ENCODE measurements at places on chromosomes 3 and 15.

- DNase-seq, result no peak
These were observed 101.5 kb downstream of the RBMS3 start for GRCh38 chr3:29382409-29382808.

DNA sequence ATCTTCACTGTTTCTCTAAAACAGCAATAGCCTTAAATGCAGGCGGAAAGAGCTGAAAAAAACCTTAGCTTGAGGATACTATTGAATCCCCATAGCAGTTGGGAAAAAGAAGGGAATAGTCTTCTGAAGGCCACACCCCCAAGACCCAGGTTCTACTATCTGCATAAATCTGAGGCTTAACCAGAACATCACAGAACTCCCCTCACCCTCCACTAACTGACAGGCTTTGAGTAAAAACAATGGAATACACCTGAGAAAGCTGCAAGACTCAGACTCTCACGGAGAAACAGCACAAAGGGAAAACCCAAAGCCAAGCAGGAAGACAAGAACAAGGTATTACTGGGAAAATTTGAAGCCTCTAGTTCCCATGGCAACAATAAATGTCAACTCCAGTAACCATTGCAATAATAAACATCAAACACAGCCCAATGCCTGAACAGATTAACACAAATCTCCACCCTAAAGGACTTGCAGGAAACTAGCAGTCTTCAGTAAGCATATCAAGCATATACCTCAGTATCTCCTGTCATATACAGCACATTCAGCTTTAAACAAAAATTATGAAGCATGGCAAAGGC, 56.4 kb downstream of the TMCC1 start:
- DNase-seq, result no peak

DNA sequence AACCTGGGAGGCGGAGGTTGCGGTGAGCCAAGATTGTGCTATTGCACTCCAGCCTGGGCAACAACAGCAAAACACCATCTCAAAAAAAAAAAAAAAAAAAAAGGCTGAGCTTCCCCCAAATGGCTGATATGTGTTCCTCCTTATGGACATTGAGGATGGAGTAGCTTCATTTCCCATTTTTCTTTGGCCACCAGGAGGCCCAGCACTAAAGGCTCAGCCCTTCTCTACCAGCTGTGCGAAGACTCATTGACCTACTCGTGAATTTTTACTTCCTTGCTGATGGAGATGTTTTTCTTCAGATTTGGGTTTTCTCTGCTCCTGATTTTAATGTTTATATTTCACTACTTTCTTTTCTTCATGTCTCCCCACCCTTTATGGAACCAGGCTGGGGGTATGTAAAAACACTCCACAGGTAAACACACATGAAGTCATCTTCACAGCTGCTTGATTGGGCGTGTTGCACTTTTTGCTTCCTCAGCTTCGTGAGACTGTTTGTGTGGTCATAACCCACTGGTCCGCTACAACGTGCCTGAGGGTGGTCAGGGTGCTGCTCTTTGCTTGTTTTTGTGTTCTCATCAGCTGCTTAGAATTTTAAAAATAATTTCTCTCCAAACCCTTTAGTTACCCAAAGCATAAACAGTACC, 13.5 kb downstream of the SEMA4B start:
- DNase-seq, result no peak

GRCh38 chr3:143060906-143061305, 58.7 kb upstream of the CHST2 start:
- DNase-seq, result no peak

DNA sequence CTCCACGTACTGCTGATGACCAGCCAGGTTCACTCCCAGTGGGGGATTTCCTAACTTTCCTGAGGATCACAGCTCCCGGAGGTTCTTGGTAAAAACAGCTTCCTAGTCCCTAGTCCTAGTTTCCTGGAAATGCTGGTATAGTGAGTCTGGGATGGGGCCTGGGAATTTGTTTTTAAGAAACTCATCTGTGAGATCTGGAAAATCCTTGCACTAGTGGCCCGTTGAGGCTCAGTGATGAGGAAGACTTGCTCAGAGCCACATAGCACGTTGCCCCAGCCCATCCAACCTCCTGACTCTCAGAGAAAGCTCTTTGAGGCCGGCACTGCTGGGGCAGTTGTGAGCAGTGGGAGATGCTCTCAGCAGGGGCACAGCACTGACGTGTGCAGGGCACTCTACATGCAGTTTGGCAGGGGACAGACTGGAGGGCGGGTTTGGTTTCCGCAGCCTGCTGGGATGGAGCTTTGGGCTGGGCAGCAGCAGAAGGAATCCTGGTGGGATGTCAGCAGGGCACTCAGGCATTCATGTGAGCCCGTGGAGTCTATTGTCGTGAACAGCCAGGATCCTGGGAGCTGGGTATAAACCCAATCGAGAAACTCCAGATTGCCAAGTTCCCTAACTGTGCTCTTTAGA, 31.6 kb downstream of the SAXO2 start:
- no peak for DNase-seq

DNA sequence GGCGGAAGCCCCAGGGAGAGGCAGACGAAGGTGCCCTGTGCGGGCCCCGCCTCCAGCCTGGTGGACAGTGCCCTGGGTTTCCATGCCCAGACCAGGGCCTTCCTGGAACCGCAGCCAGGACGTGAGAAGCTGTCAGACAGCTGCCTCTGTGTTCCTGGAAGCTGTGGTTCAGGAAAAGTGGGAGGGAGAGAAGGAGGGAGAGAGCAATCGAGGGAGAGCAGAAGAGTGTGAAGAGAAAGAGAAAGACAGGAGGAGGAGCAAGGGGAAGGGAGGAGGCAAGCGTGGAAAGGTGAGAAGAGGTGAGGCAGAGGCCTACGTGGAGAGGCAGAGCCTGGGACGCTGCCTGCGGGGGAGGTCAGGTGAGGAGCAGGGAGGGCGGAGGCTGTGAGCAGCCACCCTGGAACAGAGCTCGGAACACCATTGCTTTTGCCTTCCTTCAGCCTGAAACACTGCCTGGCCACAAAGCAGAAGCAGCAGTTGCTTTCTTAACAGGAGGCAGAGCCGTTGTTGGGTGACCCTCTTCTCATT, 18.6 kb downstream of the ZDHHC19 start:
- DNase-seq, result no peak

DNA sequence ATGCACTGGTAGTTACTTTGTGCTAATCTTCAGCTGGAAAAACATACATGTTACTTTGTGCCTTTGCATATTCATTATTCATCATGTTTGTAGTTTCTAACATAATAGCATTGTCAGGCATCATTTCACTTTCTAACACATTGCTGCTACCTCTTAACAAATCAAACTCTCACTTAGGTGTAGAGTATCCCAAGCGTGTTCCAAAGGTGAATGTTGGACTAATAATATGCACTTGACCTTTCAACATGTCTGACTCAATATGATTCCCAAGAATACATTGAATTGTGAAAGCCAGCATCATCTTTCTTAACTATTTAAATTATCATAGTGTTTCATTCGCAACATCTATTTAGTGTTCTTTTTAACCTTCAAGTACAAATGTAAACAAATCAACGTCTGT, 211.6 kb downstream of the BBX start:
- no peak for DNase-seq

- DNase-seq, result peak; percentile 16
These were observed 832 bp downstream of the NR2E3 start for GRCh38 chr15:71811036-71811736.

DNA sequence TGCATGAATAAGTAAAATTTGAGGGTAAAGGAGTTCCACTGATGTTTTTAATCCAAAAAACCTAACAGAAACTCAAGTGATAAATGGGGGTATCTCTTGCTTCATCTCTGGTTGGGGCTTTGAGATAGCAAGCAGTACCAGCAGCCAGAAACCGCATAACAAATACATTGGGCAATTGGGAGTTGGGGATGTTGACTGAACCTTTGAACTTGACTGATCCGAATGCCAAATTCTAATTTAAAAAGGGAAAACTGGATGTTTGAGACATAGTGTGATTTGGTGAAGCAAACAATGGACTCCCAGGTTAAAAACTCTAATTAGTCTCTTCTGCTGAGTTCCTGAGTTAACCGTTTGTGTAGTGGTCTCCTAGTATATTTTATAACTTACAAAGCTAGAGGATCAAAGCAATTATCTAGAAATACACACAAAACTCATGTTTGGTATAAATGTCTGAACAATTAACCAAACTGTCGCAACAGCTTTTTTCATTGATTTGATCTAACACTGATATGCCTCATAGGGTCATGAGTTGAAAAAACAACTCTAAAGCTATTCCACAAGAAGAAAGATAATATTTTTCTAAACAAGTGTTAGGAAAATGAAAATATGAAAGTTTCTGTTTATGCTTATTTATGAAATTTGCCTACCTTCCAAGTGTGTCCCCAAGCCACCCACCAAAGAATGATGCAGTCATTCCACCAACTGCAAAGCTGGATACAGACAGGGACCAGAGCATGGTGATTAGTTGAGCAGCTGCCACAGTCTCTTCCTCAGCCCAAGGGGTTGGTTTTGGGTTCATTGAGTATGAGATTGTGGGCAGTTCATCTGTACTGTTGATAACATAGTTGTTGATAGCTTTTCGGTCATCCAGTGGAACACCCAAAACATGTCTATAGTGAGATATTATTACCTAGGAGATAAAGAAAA, 12.4 kb downstream of the SLC2A2 start:
- DNase-seq, result no peak

- no peak for DNase-seq
These were observed 16.6 kb downstream of the PAQR9 start for GRCh38 chr3:142946861-142947260.

- no peak for DNase-seq
These were observed 397.6 kb upstream of the PLSCR5 start for GRCh38 chr3:147002721-147003120.

GRCh38 chr15:42240823-42241222, 32.2 kb upstream of the GANC start:
- no peak for DNase-seq

DNA sequence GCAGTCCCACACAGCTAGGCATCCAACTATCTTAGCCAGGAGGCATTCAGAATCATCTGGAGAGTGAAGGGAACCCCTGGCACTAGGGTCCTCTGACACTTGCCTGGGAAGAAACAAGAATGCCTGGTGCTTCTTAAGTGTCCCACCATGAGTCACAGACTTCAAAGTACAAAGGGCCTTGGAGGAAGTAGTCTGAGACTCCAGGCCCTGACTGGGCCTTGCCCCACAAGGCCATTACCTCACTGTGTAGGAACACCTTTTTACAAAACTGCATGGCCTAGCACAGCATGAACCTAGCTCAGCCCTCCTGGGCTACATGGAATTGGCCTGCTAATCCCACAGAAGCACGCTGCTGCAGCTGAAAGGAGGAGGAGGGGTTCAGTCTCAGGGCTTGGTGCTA, 104.5 kb upstream of the SLCO2A1 start:
- DNase-seq, result no peak

DNA sequence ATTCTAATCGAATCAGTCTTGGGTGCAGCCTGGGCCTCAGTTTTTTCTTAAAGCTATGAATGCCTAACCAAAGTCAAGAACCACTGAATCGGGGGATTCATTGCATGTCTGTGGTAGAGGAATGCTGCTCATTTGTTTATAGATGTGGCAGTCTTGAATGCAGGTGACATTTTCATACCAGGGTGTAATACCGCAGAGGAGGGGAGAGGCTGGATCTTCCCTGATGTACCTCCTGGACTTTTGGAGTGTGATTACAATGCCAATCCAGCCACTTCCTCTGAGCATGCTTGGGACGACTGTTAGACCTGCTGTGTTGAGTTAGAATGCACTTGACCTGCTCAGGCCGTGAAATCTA, 42.7 kb downstream of the GOLGA6A start:
- DNase-seq, result no peak

- DNase-seq, result no peak
These were observed 155.7 kb upstream of the TSPAN3 start for GRCh38 chr15:77226652-77227051.

- no peak for DNase-seq
These were observed 47.4 kb upstream of the MKRN3 start for GRCh38 chr15:23518104-23518503.

DNA sequence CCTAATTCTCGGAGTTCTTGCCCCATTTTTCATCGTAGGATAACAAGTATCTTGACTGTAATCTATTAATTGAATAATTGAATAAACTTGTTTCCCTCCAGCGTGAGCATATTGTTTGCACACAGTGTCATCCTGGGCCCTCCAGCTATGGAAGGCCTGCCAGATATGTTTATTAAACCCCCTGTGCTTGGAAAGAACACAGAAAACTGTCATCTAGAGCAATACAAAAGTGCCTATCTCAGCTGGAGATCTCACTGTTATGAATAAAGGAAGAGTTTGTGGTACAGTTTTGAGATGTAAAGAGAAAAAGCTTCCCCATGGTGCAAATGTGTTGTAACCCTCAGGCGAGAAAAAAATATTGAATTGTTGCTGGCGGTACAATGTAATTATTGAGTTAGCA, 405.9 kb downstream of the SOX2 start:
- no peak for DNase-seq

GRCh38 chr3:171187706-171188290, 161.3 kb upstream of the SLC2A2 start:
- peak; percentile 26 for DNase-seq

All from GM13977 (cell line).